ENCODE measurements at places on chromosomes 3 and 15.

- no peak for DNase-seq
Measured at GRCh38 chr3:127992127-127992526, 60.1 kb upstream of the SEC61A1 start.

- DNase-seq, result no peak
Measured at GRCh38 chr15:78938658-78939488, 6.0 kb downstream of the CTSH start.

DNA sequence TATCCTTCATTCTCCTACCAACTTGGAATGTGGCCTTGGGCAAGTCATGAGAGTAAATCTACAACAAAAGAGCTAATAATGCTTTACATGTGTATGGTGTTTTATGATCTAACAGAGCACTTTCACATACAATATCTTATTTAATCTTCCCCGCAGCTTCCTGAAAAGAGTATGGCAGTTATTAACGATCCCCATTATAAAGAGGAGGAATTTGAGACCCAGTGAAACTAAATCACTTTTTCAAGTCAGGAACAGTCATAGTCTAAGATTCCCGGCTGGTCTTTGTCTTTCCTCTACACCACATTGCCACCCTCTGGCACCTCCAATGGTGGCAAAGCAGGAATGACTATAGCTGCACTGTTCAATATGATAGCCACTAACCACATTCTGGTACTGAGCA is 69.7 kb upstream of the CMSS1 start:
- DNase-seq, result no peak

DNA sequence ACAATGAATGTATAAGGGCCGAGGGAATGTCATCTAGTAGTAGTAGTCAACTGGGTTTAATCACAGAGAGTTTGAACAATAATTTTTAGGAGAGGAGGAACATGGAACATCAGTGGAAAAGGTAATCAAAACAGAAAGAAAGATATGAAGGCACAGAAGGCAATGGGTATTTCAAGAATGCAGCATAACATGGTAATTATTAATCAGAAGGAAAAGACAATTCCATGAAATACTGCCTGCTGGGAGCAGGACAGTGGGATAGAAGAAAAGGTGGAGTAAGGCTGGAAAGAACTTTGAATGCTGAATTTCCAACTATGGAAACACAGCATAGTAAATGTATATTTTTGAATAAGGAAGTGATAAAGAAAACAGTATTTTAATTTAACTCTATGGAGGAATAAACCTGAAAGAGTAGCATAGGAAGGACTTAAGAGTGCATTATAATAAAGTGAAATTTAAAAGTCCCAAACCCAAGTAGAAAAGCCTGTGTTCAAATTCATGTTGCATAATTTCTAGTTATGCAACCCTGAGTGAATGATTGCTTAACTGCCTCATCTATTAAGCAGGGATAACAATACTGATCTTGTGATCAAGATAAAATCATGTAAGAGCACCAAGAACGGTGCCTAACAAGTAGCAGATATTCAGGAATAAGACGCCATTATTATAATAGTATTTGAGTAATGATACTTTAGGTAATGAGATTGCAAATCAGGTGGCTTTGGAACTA is 357.7 kb downstream of the TBC1D5 start:
- DNase-seq, result no peak

DNA sequence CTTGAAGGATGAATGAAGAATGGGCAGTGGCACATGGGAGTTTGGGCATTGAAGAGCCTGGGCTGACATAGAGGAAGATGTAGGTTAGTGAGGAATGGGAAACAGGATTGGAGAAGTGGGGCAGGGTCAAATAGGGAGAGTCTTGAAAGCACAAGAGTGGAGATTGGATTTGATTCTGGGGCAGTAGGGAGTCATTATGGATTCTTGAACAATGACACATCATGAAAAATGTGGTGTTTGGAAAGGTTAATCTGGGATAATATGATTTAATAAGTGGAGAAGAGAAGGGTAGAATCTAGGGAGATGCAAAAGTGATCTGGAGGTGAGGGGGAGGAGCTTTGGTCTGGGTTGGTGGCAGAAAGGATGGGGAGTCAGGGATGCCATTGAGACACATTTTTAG is 45.4 kb upstream of the ROPN1 start:
- no peak for DNase-seq

DNA sequence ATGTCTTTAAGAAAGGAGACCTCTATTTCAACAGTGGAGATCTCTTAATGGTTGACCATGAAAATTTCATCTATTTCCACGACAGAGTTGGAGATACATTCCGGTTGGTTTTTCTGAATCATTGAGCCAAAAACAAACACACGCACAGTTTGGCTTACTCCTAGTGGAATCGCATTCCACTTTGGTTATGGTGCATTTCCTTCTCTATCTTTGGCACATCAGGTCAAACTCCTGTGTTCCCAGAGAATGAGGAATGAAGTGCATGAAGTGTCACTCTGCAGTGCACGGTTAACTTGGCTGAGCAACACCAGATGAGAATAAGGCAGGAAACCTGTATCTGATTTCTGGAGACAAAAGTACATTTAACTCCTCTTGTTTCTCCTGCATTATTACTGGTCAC is 38.5 kb downstream of the HDC start:
- no peak for DNase-seq

DNA sequence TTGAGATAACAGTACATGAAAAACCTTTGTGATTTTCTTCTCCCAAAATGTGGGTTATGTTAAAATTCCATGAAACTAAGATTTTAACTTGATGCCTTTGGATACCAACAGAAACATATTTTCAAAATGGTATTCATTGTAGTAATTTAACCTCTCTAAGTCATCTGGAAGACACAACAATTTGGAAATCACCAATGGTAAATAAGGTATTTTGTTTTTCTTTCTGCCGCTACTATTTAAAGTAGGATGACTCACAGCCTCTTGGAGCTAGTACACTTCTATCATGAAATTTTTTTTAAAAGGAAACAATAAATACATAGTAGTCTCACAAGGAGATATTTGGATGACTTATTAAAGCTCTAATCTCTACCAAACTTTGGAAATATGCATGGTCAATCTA is 291.6 kb upstream of the VEPH1 start:
- no peak for DNase-seq

DNA sequence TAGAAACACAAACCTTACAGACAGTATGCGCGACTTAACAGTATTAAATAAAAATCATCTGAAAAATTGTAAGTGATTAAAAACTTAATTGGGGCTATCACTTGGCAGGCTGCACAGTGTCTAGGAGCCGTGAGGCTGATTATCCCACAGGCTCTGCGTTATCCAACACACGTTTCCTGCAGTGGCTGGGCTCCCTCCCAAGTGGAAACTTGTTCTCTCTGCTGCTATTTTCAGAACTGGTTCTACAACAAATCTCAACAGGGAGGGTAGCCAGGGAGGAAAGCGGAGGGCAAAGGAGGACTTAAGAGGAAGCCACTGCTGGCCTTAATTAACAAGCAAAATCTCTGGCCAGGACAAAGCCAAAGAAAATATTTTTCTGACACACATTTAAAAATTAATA is 555.2 kb downstream of the MAGI1 start:
- DNase-seq, result peak; percentile 40

DNA sequence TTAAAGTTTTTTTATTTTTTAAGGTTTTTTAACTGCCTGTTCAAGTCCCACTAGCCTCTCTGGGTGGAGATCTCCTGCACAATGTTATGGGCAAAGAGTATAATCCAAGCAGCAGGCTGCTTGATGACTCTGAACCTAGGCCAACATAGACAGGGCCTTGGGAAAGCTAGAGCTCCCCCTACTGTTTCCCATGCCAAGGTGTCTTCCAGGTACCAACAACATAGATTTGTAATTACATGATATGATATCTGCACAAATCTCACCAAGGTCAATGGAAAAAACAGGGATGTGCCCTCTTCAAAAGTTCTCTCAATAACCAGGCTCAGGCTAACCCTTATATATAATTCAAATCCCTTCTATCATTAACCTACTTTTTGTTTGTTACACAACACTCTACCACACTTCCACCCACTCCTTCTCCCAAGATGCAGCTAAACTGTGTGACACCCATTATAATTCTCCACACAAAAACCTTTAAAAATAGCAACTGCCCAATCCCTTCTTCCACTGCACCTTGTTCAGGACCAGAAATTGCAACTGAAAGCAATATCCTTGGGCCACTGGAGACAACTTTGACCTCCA is 43.8 kb downstream of the RBM15B start:
- DNase-seq, result no peak

DNA sequence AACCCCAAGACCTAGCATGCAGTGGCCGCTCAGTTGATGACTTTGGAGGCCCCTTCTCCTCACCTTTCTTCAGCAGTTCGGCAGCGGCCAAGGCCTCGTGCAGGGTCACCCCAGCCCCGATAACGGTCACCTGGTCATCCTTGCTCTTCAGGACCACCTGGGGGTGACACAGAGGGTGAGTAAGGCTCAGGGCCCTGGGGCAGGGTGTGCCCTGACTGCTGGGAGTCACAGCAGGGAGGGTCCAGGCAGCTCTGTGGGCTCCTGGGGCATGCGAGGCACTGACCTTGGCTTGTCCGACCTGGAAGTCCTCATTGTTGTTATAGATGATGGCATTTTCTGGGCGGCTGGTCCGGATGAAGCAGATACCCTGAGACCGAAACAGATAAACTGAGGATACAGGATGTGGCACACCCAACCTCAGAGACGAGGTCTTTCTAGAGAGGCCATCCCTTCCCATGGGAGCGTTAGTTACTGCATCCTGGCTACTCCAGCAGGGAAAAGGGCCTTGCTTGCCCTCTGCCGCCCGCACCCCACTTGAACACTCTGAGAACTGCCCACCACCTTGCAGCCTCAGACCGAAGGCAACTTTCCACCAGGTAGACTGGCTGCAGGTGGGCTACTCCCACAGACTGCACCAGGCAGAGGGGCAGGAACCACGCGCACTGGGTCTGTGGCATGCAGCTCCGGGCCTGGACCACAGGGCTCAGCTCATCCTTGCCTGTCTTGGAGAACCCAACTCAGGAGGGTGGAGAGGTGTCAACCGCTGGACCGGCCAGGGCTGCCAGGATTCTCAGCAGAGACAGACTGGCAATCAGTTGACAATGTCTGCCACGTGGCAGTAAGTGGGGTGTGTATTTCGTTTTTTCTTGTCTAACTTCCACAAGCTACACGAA is 27.6 kb downstream of the TKT start:
- no peak for DNase-seq

GRCh38 chr15:41695750-41696436 is 35.7 kb downstream of the MGA start:
- DNase-seq, result no peak

- DNase-seq, result no peak
Measured at GRCh38 chr15:89413877-89414276, 79.3 kb upstream of the POLG start.

DNA sequence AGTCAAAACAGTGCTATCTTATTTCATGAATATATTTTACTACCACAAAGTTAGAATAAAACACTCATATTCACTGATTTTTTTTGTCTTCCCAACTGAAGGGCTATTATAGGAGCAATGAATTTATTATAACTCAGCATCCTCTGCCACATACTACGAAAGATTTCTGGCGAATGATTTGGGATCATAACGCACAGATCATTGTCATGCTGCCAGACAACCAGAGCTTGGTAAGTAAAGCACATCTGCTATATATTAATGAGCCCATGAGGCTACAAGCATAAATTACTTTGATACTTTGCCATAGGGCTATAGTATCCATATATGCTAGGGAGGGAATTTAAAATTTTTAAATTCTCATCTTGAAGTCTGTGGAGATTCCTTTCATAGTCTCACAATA is 95.9 kb downstream of the FEZF2 start:
- no peak for DNase-seq

DNA sequence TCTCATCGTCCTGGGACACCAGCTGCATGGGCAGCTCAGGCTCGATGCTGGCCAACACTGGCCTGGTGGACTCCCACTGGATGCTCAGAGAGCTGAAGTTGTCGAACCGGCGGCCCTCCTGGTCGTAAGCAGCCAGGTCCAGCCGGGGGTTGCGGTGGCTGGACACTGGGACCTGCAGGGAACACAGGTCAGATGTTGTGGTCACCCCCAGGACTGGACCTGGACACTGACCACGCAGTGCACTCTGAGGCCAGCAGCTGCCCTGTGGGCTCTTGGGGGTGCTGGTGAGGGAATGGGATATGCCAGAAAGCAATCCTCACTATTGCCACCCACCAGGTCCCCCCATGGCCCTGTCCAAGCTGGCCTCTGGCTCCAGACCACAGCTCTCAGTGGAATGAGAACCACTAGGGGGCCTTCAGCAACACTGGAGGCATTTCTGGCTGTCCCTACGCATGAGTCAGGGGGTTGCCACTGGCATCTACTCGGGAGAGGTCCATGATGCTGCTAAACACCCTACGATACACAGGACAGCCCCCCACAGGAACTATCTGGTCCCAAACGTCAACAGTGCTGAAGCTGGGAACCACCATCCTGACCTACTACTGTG is 66.1 kb downstream of the NUP210 start:
- no peak for DNase-seq

- DNase-seq, result no peak
Measured at GRCh38 chr3:174532776-174533175, 326.4 kb upstream of the NAALADL2 start.

DNA sequence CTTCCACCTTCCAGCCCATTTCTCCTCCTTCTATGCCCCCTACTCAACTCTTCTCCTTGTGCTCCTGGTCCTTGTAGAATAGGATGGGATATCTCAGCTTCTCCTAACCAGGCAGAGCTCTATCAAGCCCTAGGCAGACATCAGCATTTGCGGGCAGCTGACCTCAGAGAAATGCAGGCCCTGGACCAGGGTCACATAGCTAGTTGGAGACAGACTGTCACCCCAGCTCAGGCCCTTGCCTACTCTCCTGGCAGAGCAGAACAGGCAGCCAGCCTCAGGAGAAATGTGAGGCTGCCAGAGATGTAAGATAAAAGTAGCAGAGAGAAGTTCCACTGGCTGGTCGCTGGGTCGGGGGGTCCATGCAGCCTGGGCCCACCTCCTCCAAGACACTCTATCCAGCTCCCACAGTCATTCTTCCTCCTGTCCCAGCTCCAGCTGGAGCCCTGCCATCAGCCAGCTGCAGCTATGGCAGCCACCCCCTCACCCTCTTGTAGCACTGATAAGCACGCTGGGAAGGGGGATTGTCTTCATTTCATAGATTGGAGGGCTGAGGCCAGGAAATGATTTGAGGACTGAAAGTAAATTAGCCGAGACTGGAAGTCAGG is 4.0 kb downstream of the CYP8B1 start:
- DNase-seq, result no peak

- no peak for DNase-seq
Measured at GRCh38 chr3:194103983-194104751, 31.8 kb upstream of the HES1 start.

DNA sequence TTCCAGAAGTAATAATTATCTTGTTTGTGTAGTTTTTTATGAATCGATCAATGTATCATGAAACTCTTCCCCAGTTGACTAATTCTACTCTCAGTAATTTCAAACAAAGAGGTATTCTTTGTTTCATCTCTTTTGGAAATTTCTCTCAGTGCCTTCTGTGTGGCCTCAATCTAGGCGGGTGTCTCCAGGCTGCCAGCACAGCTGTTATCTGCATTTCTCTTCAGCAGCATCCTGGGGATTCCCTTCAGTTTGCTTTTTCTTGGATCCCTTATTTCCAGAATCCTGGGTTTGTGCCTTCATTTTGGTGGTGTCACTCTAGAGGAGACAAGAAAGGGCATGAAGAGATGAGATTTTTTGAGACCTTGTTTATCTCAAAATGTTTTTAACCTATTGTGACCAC is 22.7 kb downstream of the NIPA2 start:
- no peak for DNase-seq
